AG10803 (cell line): ENCODE measurements at places on chromosomes 11 and 22.
A peak's percentile ranks its signal among the peaks of the same experiment; 100 is the strongest.

- no peak for DNase-seq
Measured at GRCh38 chr22:31612891-31613285, 49.1 kb downstream of the PISD start.

DNA sequence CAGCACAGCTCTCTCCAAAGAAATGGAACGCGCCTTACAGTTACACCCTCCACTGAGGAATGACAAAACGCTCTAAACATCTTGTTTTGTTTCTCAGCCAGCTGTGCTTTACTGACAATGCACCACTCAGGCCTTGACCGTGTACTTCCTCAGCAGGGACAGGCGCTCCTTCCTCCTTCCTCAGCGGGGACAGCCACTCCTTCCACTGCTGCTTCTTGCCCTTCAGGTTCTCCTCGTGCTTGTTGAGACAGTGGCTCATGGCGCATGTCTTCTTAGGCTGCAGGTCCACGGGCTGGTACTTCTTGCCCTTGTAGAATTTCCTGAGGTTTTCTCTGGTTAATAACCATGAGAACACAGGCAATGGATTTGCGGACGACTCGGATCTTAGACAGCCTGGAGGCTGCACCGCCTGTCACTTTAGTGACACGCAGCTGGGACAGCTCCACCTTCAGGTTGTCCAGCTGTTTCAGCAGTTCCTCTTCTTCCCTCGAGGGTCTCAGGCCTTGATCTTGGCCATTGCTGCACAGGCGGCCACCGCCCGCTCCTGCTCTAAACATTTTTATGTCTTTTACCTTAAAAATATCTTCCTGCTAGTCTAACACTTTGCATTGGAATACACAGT, 613.8 kb downstream of the BRD1 start:
- DNase-seq, result no peak

DNA sequence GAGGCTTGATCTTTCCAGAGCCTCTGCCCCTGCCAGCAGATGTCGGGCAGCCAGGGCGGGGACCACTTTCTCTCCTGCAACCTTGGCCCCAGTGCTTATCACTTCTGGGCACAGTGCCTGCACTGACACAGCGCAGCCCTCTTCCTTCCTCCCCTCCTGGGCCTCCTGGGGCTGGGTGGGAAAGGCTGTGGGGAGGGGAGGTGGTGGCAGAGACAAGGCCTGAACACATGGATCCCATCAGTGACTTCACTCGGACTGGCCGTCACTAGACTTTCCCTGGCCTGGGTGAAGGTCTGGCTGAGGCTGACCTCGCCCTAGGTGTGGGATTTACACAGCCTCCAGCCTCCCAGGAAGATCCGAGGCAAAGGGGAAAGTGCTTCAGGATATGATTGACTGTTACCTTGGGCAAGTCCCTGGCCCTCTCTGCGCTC, 68.1 kb downstream of the LRRC32 start:
- peak; percentile 70 for DNase-seq

DNA sequence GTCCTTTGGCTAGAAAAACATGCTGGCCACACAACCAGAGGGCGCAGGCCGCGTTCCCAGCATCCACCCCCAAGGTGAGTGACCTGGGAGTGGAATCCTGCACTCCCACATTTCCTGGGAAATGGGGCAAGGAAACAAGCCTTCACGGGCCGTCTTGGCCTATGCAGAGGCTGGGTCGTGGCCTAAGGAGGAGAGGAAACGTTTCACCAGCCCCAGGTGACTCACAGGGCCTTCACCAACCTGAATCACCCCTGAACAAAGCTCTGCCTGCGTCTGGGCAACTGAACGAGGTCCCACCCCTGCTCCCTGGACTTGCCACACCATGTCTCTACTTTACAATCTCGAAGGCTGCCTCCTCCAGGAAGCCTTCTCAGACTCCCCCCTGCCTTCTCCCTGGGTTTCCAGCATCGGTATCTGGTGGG, 13.2 kb downstream of the MYH9 start:
- no peak for DNase-seq

DNA sequence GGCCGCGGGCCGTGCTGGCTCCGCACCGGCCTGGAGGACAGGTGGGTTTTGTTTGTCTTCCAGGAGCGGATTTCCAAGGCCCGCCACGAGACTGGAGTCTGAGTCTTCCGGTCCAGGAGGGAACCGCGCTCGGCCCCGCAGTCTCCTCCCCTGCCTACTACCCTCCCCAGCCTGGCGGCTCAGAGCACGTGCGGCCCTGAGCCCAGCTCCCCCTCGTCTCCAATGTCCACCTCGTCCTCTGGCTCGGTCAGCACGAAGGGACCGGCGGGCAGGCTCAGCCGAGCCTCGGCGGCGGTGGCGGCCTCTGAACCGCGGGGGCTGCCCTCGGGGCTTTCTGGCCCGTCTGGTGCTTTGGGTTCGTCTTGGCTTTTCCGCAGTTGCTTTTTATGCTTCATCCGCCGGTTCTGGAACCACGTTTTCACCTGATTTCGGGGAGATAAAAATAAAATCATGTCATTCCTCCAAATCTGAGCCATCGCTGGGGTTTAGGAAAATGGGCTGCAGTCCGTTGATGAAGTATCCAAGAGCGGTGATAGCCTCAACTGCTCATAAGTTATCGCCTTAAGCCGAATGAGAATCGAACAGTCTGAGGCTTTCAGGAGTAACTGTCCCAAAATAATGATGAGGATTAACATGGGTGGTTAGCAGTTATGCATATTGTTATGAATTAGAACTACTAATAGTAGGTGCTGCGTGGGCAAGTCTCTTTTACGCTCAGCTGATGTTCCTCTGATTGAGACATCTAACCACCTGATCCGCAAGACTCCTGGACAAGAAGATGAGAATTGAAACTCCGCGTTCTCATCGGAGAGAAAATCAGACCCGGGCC, 4.0 kb downstream of the BSX start:
- no peak for DNase-seq

GRCh38 chr22:45645526-45646414, 25.9 kb upstream of the ATXN10 start:
- DNase-seq, result peak; percentile 34

- DNase-seq, result no peak
Measured at GRCh38 chr22:43862074-43862881, at the start of gene SULT4A1. SULT4A1 (minus strand) TSS chr22:43862513; CDS start chr22:43862382, 131 bp downstream.

GRCh38 chr22:46355369-46355995, 20.0 kb downstream of the TRMU start:
- DNase-seq, result peak; percentile 54

DNA sequence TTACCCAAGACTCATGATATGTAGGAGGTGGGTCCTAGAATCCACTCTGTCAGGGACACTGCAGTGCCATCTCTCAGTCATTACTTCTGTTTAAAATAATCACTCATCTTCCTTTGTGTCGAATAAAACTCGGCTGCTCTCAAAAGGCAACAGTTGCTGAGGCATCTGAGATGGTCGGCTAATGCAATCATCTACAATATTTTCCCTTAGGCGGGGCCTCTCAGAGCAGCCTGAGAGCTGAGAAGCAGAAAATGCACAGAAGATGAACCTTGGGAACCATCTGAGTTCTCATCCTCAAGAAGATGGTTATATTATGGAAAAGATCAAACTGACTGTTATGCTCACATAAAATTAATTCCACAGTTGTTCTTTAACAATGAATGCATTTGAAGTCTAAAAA, 1518.2 kb upstream of the TENM4 start:
- peak; percentile 25 for DNase-seq

DNA sequence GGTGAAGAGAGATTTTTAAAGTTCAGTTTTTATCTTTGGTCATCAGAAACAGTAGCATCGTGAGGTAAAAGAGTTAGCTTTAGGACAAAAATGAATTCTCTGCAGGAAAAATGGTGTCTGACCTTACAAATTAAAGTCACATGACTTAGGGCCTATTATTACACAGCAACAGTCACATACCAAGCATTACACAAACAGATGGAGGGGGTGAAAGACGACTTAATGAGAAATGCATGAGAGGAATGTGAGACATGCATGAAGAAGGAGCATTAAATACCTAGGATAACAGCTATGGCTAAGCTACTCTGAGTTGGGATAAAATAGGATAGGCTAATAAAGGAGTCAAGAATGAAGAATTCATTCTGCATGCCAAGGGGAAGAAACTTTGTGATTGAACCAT, 77.5 kb downstream of the BLID start:
- peak; percentile 99 for DNase-seq

- peak; percentile 24 for DNase-seq
Measured at GRCh38 chr22:50302041-50302541, 5.4 kb downstream of the PLXNB2 start.

- DNase-seq, result no peak
Measured at GRCh38 chr22:34243023-34243422, 322.7 kb upstream of the LARGE1 start.

GRCh38 chr11:48129697-48130395, 86.8 kb upstream of the OR4B1 start:
- DNase-seq, result no peak

- DNase-seq, result no peak
Measured at GRCh38 chr22:18925368-18926064, 10.6 kb downstream of the PRODH start.

DNA sequence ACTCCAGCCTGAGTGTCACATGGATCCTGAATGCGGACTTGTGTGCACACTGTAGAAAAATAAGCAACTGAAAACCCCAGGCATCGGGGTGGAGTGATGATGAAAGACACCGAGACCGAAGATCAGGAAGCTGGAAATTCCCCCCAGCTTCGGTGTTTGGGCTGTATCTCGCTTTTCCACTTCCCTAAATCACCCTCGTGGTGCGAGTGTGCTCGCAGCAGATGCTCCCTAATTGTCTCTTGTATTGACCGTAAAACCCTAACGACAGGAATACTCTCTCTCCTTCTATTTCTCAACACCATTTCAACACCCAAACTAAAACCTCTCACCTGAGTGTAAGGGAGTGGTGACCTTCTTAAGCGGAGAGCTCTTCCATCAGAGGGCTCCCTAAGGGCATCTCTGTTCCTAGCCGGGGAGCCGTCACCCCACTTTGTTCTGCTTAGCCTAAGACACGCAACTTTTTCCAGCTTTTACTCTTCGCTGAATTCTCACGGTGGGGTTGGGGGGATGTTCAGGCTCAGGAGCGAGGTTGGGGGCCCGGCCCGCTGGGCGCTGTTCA, 635 bp upstream of the GRK3 start:
- no peak for DNase-seq

DNA sequence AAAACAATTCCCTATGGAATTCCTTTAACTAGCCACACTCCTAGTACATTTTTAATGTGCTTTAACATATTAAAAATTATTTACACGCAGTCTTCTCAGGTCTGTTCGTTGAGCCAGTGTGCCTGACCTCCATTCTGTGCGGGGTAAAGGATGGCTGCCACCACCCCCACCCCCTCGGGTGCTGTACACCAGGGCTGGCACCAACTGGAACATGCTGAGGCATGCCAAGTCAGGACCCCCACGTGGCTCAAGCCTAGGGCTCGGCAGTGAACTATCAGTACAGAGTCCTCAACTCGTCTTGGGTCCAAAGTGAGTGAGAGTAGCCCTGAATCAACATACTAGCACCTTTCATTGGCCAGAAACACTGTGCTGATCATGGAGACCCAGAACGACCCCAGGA, 32.5 kb upstream of the PHF21B start:
- no peak for DNase-seq

GRCh38 chr11:115167456-115167855, 336.8 kb downstream of the CADM1 start:
- no peak for DNase-seq

DNA sequence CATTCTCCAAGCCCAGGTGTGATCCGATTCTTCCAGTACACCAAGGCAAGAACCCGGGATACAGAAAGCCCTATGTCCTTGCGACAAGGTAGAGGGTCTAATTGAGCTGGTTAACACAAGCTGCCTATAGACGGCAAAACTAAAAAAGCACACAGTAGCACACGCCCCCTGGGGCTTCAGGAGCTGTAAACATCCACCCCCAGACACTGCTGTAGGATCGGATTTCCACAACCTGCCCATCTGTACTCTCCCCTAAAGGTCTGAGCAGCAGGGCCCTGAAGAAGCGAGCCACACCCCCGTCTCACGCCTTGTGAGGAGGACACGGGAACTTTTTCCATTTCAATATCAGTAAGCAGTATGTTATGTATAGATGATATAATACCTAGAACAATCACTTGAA, 624.7 kb downstream of the BUD13 start:
- no peak for DNase-seq

GRCh38 chr22:22720724-22721261, 76.4 kb downstream of the GGTLC2 start:
- peak; percentile 4 for DNase-seq

GRCh38 chr11:19849947-19850593, 137.4 kb downstream of the NAV2 start:
- DNase-seq, result peak; percentile 23

- no peak for DNase-seq
Measured at GRCh38 chr11:2294926-2295290, 6.8 kb downstream of the C11orf21 start.

DNA sequence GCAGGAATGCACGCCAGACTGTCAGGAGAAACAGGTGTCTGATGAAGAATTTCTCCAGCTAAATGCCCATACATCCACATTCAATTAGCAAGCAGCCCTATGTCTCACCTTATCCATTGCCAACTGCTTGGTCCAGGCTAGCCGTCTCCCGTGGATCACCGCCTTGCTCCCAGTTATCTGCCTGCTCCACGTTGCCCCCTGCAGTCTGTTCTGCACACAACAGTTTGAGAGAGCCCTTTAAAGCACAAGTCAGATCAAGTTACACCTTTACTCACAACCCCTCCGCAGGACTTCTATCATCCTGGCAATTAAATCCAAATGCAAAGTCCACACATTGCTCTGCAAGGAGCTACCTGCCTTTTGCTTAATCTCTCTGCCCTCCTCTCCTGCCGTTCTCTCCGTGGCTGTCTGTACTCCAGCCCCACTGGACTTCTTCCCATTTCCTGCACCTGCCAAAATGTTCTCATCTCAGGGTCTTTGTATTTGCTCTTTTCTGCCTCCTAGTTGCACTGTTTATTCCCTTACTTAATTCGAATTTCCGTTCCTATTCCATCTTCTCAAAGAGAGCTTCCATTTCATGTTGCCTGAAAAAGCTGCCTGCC, 185.3 kb upstream of the LARGE1 start:
- no peak for DNase-seq

DNA sequence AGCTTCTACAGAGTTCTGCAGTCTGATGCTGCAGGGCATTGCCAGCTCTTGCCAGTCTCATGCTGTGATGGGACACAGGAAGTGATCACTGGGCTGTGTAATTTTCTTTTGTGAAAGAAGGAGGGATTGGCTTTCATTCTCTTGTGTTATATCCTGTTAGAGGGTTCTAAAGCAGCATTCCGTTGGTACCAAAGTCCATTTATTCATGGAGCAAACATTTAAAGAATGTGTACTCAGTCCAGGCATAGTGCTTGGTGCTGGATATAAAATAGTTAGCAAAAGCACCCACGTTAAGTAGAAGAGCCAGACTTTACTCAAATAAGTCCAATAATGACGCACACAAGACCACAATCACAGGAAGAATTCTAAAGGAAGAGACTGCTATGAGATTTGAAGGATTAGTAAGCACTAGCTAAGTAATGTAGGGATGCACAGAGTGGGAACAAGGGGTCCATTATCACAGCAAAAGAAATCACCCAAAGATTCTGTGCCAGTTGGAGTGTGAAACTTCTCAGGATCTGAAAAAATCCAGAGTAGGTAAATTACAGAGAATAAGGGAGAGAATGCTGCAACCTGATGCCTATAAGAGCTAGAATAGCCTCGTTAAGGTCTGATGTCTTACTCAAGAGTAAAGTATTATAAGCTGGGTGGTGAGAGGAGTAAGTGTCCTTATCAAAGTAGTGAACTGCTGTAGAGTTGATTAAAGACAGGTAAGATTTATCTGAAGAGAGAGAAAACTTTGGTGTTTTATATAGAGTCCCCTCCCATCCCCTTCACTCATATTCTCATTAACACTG, 728.3 kb downstream of the METTL15 start:
- DNase-seq, result peak; percentile 99

- DNase-seq, result no peak
Measured at GRCh38 chr11:128628686-128629085, 41.3 kb upstream of the ETS1 start.
